ENCODE measurements at places on chromosomes 12 and 14.

GRCh38 chr14:96204151-96205058 is at the start of gene BDKRB2:
BDKRB2 (plus strand) TSS chr14:96204839; CDS start chr14:96237108, 32,269 bp downstream.
- no peak for DNase-seq

GRCh38 chr12:95541436-95541835 is 9.8 kb downstream of the USP44 start:
- DNase-seq = no peak

DNA sequence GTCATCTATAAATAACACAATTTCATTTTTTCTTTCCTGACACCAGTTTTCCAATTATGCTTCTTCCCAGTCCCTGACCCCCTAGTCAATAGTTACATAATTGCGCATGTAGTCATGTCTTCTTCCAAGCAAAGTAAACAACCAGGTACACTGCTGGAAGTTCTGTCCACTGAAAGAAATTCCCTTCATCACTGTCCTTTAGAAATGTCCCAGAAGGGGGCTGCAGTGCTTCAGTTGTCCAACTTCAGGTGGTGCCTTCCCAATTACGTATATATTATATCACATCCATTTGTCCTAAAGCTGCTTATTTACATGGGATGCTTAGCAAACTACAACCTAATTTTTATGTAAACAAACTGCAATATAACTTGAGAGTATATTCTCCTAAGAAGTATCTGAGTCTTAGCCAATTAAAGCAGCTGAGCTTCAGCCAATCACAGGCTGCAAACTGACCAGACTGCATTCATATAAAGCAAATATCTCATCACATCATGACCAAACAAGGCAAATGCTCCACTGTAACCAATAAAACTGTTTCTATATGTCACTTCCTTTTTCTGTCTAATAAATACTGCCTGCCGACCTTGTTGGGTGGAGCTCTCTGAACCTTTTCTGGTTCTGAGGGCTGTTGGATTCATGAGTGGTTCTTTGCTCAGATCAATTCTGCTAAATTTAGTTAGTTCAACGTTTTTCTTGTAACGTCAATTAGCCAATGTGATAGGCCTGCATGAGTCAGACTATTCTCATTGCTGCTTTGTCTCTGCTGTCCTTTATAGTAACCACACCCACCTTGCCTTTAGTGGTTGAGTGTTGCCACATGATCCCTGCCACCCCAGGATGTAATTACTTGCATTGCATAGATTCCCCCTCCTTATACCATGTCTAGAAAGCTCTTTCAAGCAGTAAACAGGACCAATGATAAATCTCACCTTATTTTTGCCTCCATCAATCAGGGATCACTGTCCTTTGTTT is 239.3 kb downstream of the ALG10B start:
- DNase-seq = no peak

- DNase-seq = no peak
Measured at GRCh38 chr12:2335109-2335508, 282.3 kb downstream of the CACNA1C start.

- DNase-seq = no peak
Measured at GRCh38 chr12:27176765-27177164, 67.3 kb upstream of the STK38L start.

GRCh38 chr12:68497702-68498101 is 113.0 kb upstream of the RAP1B start:
- no peak for DNase-seq

- DNase-seq = no peak
Measured at GRCh38 chr14:65096323-65097089, 5.8 kb downstream of the MAX start.

- no peak for DNase-seq
Measured at GRCh38 chr12:52006726-52007157, at the start of gene TAMALIN. TAMALIN (plus strand) TSS chr12:52006946; CDS start chr12:52007020, 74 bp downstream.

- DNase-seq = peak; percentile 84
Measured at GRCh38 chr12:94244165-94245133, 96.1 kb downstream of the PLXNC1 start.

GRCh38 chr12:25752710-25753309 is 199.7 kb upstream of the LMNTD1 start:
- DNase-seq = no peak

DNA sequence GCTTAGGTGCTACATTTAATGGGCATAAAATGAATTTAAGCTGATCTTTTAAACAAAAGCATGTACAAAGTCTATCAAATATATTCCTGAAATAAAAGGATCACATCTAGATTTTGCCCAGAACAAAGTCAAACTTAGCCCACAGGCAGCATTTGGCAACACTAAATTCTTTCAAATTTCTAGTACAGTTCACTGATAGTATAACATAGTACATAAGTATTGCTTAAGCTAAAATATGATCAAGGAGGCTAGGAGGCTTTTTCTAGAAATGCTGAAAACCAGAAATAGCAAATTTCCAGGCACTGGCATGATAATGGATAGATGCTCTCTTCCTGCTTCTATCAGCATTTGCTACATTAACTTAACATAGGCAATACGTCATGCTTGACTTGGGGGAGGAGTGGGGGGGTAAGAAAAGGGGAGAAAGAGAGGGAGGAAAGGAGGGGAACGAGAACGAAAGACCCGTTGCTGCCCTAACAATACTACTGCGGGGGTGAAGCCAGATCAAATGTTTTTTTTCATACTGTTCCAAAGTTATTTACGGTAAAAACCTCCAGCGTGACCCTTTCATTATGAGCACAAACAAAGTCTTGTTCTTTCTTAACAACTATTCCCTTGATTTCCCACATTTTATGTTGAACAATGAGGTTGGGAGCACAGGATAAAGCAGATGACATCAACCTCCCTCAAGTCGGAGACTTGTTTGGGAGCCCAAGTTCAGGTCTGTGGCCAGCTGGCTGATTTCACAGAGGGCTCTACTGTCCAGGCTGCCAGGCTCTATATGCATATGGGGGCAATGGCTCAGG is 10.6 kb downstream of the TMED10 start:
- DNase-seq = no peak

GRCh38 chr12:4116251-4117111 is 157.1 kb upstream of the CCND2 start:
- no peak for DNase-seq

- DNase-seq = no peak
Measured at GRCh38 chr14:103056322-103057027, 874 bp downstream of the CDC42BPB start.

DNA sequence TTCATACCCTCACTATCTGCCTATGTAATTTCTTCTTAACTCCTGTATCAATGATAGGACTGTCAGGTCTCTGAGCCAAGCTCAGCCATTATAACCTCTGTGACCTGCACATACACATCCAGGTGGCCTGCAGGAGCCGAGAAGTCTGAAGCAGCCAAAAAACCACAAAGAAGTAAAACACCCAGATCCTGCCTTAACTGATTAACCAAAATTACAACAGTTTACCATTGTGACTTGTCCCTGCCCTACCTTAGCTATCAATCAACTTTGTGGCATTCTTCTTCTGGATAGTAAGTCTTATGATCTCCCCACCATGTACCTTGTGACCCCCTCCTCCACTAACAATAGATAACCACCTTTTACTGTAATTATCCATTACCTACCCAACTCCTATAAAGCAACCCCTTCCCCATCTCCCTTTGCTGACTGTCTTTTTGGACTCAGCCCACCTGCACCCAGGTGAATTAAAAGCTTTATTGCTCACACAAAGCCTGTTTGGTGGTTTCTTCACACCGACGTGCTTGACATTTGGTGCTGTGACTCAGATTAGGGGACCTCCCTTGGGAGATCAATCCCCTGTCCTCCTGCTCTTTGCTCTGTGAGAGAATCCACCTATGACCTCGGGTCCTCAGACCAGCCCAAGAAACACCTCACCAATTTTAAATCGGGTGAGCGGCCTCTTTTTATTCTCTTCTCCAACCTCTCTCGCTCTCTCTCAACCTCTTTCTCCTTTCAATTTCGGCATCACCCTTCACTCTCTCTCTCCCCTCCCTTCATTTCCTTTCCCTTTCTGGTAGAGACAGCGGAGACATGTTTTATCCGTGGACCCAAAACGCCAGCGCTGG is 11.5 kb upstream of the LGMN start:
- DNase-seq = no peak

DNA sequence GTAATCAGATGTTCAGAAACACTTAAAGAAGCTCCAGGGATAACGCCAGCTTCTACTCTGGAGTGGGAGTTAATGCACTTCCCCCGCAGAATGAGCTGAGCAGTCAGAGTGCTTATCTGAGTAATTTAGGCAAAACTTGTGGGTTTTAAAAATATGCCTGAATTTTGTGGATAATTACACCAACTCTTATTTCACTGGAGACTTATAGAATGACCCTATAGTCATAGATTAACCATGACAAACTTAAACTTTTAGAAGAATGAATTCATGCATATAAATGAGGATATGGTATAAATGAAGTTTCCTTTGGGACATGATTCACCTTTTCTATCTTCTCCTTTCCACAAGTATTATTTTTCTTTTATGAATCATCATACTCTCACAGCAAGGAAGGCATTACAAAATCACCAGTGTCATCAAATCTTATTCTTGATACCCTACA is 241.1 kb upstream of the FBXO33 start:
- no peak for DNase-seq

DNA sequence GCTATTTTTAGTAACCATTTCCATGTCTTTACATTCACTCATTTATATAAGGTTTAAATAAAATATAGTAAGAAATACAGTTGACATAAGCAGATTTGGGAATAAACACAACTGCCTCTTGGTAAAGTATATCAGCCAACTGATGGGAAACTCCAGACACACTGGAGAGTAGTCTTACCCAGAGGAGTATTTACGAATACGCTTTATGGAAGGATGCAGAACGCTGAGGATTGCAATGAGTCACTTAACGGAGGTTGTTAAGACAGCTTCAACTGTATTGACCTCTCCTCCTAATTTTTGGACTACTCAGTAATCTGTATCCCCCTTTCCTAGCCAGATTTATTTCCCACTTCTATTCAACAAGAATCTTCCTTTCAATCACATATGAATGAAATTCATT is 6.0 kb downstream of the C2CD5 start:
- no peak for DNase-seq

DNA sequence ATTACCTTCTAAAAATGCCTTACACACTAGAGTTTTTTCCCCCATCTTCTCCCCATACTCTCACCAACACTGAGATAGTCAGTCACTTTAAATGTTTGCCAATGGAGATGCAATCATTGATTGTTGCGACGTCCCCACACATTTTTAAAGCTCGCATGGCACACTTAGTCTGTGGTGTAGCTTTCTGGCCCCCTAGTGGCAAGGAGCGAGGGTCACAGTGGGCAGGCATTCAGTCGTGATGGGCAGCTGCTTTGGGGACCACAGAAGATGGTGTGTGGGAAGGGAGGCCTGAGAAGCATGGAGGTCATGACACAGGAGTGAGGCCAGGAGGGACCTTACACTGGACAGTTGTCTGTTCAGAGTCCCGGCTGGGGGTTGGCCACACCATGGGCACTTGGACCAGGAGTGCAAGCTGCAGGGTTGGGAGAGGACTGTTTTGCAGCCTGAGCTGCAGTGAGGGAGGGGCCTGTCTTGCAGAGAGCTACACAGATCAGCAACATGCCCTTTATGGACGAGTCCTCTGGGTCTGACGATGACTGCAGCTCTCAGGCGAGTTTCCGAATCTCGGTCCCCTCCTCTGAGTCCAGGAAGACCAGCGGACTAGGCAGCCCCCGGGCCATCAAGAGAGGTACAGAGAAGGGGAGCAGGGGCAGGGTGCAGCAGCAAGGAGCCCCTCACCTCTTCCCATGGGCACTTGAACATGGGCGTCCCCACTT is 28.6 kb downstream of the PIGH start:
- no peak for DNase-seq

- DNase-seq = no peak
Measured at GRCh38 chr12:56188131-56188777, 1.0 kb downstream of the SMARCC2 start.

DNA sequence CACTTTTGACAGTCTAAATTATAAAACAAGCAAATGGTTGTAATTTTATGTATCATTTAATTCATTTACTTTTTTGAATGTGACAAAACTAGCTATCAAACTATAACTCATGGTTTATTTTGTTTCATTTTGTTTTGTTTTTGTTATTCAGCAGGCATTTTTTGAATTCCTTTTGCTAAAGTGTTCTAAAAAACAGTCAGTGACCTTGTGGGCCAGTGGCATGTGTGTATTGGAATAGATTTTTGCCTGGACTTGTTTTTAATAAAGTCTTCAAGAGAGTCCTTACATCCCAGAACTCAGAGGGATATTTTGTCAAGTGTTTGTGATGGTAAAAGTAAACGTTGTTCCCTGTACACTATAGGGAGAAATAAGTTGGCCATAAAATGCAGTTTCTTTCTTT is 369.7 kb upstream of the SYT1 start:
- no peak for DNase-seq

GRCh38 chr14:50830044-50830931 is 674 bp downstream of the NIN start:
- DNase-seq = peak; percentile 49

DNA sequence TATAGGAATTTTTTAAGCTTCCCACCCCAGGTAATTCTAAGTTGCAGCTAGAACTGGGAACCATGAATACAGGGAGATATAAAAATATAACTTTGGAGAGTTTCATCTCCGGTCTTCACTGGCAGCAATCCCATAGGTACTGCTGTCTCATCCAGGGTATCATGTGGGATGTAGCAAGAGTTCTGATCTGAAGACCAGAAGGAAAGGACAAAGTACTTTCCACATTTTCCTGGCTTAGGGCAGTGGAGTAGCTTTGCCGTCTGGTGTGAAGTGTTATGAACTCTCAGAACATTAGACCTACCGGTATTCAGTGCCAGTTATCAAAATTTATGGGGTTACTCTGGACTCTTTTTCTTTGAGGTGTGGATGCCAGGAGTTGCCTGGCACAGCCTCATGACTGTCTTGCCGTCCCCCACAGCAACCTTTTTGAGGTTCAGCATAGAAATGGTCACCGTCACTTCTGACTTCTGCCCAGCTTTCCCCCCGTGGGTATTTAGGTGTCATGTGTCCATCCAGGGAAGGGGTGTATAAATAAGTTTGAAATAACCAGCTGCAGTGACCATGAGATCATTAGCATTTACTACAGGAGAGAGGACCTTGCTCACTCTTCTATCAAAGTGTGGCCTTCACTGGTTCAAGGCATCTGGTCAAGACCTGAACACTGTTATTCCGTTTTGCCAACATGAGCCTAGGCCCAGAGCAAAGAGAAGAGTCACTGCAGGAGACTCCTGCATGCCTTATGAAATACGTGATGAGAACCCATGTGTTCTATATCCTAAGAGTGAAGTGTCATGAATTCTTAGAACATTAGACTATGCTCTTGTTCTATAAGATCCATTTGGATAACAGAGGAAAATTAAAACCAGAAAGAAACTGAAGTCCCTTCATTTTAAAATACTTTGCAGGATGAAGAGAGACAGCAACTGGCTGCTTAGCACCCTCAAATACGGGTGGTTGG is 22.2 kb downstream of the TMEM233 start:
- no peak for DNase-seq

DNA sequence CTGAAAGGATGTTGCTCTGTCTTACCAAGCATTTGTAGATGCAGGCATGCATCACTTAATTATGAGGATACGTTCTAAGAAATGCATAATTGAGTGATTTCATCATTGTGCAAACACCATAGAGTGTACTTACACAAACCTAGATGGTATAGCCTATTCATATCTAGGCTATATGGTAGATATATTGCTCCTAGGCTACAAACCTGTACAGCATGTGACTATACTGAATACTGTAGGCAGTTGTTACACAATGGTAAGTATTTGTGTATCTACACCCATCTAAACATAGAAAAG is 75.9 kb downstream of the IFT81 start:
- no peak for DNase-seq

- no peak for DNase-seq
Measured at GRCh38 chr12:50268482-50268881, 14.8 kb downstream of the LIMA1 start.

GRCh38 chr12:39122562-39123204 is 217.3 kb upstream of the CPNE8 start:
- no peak for DNase-seq

- no peak for DNase-seq
Measured at GRCh38 chr14:34064349-34064748, 113.5 kb upstream of the EGLN3 start.
